Activated T-cell treated with anti-CD3 and anti-CD28 coated beads for 1 hour (primary cell): ENCODE measurements at places on chromosomes 3 and 15.

GRCh38 chr3:20421-20820 lies 176.1 kb upstream of the CHL1 start:
- DNase-seq, result no peak

DNA sequence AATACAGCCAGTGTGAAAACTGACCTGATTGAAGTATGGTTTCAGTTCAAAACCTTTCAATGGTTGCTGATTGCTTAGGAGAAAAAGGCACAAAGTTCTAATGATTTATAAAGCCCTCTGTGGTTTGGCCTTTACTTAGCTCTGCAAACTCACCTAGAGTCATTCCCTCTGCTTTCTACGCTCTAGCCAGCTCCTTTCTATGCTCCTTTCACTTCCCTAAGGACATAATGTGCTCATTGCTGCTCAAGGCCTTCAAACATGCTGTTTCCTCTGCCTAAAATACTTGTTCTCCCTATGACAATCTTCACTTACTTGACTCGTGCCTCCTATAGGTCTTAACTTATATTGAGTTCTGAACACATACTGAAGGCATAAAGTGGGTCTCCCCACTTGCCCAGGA lies 19.0 kb downstream of the RPL39L start:
- DNase-seq, result no peak

DNA sequence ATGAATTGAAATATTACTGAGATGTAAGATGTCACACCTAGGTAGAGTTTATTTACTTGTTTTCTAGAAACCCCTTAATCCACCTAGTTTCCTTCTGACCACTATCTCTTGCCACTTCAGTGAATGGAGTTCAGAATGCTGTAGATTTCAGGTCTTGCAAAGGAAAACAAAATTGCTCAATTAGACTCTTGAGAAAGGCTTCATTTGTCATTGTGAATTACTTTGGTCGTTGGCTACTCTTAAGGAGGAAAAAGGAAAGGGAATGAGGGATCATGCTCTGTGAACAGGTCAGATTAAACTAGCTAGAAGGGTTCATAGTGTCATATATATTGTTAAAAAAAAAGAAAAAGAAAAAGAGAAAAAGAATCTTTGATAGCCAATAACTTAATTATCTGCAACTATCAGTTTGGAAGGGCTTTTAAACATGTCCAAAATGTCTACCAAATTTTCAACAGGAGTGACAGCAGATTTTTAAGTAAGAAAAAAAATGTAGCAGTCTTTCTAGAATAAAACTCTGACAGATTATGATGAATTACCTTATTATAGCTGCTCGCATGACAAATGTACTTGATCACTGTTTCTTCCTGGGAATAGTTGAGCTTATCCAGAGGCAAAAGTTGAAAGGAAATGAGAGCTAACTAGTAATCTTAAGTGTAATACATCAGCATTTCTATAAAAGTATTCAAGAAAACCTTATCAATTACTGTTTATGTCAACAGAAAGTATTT lies 543.5 kb downstream of the CADM2 start:
- DNase-seq, result no peak

DNA sequence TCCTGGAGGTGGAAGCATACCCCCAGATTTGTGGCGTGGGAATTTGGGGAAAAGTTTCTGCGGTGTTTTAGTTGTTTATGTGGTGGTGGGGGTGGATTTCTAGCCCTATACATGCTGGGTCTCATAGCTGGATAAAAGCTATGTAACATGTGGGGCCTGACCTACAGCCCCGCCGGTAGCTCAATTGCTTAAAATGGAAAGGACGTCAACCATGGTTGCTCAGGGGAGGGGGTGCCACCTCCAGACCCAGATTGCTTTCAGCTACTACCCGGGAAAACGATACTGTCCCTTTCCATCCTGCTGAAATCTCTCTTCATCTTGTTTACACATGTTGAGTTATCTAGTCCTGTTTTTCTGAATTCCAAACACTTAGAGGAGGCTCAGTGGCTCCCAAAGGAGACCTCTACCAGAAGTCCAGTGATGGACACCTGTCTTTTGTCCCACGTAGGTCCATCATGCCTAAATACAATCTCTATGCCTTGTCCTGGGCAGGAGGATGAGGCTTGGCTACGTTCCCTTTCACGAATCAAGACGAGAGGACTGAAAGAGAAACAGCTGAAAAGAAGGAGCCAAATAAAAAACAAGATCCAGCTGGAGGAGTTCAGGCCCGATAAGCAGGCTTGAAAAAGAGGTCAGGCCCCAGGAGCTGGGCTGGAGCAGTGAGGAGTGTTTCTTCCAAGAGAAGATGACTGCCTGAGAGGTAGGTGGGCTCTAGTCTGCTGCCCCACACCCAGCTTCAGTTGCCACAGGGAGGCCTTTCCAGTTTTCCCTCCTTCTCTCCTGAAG lies 72.1 kb upstream of the TPRG1 start:
- no peak for DNase-seq

GRCh38 chr3:195385526-195385925 lies 57.3 kb downstream of the ACAP2 start:
- no peak for DNase-seq

GRCh38 chr3:197950677-197951061 lies 679 bp downstream of the RPL35A start:
- DNase-seq, result no peak

GRCh38 chr15:63473007-63473748 lies 31.2 kb upstream of the USP3 start:
- DNase-seq, result no peak

DNA sequence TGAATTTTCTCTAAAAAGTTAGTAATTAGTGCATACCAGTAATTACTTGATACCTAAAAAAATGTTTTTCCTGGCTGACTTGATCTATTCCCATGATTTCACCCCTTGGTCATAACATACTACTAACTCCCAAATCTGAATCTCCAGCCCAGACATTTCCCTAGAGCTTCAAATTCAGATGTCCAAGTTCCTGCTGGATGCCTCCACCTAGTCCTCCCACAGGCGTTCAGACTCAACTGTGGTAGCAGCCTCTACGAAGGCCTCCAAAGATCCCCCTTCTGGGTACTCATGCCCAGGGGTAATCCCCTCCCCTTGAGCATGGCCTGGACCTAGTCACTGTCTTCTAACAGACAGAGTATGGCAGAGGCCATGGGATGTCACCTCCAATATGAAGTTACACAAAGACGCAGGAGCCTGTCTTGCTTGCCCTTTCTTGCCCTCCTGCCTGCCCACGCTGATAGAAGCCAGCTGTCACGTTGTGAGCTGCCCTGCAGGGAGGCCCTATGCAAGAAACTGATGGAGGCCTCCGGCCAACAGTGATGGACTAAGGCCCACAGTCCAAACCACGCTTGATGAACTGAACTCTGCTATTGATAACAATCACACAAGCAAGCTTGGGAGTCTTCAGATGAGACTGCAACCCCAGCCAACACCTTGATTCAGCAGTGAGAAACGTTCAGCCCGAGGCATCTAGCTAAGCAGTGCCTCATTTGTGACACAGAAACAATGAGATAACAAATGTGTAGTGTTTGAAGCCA lies 8.6 kb upstream of the FBN1 start:
- DNase-seq, result no peak

GRCh38 chr15:88610701-88611231 lies 10.4 kb upstream of the AEN start:
- DNase-seq, result no peak

GRCh38 chr15:64542091-64542490 lies 81.7 kb downstream of the ZNF609 start:
- no peak for DNase-seq
